IPS DF 6.9 (cell line): ENCODE measurements at places on chromosomes 2 and 18.

DNA sequence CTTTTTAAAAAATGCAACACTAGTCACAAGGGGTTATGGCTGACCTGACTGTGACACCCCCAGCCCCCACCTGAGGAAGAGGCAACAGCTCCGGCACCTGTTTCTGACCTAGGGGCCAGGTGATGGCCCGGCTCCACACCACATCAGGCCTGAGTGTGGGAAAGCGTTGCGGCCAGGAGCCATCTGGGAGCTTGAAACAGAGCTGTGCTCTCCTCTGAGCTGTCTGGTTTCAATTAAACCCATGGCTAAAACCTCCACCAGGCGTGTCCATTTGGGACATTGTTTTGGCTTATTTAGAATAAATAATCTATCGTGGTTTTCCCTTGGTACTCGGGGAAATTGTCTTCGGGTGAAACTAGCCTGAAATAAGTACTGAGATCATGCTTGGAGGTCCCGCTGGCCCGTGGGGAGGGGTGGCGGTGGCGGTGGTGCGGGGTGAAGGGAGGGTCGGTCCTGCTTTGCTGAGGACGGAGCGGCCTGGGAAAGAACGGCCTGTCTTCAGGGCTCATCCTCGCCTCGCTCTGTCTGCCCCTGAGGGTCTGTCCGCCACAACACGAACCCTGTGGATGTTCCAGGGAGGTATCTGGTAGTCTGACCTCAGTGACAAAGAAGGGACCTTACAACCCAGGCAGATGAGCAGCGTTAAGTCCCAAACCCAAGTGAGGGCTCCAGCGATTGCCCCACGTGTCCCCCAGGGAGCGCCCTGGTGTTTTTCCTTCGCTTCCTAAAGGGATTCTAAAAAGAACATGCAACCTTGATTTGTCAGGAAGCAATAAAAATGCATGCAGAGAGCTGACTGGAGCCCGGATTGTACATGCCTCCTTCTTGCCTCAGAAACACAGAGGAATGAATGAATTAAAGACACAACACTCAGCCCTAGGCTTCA, 58.7 kb downstream of the IL1RL2 start:
- no peak for DNase-seq

DNA sequence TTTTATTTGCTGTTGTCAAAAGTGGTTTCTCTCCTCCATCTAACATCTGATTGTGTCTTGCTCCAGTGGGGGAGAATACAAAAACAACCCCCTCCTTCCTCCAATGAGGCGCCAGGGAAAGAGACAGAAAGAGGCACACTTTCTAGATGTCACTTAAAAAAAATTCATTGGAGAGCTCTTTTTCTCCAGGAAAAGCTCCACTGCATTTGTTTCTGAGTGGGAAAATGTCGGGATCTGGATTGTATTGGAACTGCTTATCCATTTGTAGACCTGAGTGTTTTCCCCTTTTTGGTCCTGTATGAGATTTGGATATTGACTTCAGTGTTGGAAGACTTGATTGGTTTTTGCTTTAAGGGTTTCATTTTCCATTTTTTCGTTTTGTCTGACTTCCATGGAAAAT, 995 bp downstream of the MBD5 start:
- DNase-seq, result no peak

GRCh38 chr2:133654949-133655348, 86.7 kb upstream of the NCKAP5 start:
- no peak for DNase-seq

DNA sequence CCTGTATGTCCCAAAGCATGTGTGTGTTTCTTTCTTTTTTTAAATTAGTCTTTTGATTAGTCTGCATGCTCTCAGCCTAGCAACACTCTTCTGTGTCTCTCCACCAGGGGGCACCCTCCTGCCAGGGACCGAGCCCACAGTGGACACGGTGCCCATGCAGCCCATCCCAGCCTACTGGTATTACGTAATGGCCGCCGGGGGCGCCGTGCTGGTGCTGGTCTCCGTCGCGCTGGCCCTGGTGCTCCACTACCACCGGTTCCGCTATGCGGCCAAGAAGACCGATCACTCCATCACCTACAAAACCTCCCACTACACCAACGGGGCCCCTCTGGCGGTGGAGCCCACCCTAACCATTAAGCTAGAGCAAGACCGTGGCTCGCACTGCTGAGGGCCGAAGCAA, 93.8 kb downstream of the NRP2 start:
- peak; percentile 85 for DNase-seq

DNA sequence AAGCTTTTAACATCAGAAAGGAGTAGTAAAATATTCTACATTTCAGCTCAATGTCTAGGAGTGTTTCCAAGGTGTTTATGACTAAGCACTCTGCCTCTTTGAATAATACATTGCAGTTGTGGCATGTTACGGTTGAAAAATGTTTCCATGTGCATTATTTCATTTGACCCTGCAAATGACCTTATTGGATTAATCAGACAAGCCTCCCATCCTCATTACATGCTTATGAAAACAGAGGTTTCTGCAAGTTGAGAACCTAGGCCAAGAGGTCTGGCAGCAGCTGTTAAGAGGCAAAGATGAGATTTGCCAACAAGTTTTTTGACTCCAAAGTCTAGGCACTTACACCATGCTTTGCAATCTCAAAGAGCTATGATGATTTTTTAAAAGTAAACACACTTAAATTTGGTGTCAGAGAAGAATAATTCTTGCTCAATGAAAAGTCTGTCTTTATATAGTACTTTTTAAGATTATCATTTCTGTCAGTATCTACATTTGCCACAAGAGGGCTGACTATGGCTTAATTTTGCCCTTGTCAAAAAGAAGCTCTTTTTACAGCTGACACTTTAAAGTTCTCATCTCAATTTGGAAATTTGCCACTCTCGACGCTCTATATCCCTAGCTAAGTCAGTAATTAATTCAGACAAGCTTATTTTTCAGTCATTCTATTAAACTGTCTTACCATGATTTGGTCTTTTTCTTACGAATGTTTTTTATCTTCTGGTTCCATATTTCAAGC, 260.6 kb downstream of the PAX3 start:
- DNase-seq, result no peak

DNA sequence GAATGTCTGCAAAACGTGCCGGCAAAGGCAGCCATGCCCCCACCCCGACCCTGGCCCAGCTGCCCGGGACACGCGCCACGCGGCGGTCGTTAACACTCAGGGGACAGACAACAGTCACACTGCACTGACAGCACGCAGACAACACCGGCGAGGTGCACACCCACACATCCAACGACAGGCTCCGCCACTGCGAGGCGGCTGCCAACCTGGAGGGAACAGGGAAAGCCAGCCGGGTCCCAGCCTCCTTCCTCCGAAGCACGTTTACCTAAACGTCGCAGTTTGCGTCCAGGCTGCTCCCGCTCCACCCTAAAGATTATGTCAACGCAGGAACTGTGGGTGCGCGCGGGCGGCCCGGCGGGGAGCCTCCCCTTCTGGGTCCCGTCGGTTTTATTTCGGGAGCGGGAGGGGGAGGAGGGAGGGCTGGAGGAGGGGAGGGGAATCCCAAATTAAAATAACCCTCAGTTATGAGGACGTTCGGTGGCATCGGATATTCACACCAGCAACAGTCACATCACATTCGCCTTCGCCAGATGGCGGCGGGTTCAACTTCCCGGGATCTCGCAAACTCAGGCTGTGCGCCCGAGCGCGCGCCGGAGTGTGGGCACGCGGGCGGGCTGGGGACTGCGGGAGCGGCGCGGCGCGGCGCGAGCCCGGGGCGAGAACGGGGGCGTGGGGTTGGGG, 644 bp downstream of the PTGR3 start:
- no peak for DNase-seq

GRCh38 chr2:19490846-19491435, 132.5 kb upstream of the OSR1 start:
- no peak for DNase-seq
